ENCODE measurements at places on chromosomes 7 and 10.

DNA sequence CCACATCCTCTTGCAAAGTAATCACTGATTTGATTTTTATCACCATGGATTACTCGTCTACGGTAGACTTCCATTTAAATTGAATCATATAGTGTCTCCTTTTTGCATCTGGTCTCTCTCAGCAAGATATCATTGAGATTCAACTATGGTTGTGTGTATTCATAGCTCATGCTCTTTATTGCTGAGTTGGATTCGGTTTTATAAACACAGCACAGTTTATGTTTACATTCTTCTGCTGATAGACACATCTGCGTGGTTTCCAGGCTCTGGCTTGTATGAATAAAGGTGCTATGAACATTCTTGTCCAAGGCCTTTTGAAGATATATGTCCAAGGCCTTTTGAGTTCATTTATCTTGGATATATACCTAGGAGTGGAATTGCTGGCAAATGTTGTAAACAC is 356.5 kb upstream of the CELF2 start:
- DNase-seq: no peak

DNA sequence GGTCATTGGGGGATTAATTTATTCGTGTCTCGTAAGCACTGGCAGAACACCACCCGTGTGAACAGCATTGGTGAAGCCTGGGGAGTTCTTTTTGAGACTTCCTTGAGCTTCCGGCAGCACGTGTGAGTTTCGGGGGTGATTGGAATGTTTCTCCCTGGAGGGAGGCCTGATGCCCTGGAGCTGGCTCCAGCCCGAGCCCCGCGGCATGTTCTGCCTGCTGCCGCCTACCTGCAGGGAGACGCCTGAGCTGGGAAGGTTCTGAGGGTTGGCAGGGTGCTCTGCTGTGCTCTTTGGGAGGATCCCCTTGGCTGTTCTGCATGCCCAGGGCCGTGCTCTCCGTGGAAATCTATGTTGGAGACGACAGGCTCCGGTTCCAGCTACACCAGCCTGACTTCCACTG is 159.3 kb downstream of the MGMT start:
- DNase-seq: no peak

DNA sequence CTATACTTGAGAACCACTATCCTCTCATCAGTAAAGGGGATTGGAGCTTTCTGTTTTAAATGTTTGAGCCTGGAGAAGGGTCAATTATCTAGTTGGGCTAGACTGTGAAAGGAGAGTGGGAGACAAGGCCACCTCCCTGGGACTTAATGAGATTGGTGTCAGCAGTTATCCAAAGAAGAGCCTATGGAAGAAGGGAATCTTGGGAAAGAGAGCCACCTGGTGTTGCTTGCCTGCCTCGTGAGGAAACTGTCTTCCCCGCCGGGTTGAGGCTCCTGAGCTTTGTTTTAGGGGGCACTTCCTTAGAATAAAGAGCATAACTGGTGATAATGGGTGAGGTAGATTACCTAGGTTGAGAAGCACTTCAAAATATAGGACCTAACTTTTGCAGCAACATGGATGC is 32.0 kb upstream of the ABCB4 start:
- no peak for DNase-seq

DNA sequence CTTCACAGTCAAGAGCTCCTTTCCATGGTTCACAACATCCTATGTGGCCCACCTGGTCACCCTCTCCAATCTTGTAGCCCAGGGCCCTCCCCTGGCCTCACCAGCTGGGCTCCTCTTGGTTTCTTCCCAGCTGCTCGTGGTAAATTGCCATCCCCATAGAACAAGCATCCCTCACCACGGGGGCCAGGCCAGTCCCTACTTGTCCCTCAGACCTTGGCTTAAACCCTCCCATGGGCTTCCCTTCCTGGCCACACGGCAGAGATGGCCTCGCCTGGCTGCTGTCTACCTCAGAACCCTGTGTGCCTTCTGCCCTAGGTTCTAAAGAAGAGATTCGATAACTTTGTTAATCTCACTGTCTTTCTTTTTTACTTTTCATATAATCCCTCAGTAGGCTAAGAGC is 153.3 kb upstream of the TCERG1L start:
- DNase-seq: no peak

DNA sequence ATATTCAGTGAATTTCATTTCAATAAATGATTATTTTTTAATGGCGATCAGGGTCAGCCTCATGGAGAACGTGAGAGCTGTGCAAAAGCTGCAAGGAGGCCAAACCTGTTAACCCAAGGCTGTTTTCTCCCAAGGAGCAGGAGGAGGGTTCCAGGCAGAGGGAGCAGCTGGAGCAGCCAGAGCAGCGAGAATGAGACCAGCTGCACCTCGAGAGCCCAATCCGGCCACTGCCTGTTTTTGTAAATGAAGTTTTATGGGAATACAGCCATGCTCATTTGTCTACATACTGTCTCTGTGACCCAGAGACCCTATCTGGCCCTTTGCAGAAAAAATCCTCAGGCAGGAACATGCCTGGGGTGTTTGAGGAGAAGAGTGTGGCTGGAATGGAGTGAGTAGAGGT is 104.9 kb downstream of the GRK5 start:
- DNase-seq: no peak

- DNase-seq: peak; percentile 41
These were observed 176.1 kb upstream of the KLF6 start for GRCh38 chr10:3961082-3961481.

DNA sequence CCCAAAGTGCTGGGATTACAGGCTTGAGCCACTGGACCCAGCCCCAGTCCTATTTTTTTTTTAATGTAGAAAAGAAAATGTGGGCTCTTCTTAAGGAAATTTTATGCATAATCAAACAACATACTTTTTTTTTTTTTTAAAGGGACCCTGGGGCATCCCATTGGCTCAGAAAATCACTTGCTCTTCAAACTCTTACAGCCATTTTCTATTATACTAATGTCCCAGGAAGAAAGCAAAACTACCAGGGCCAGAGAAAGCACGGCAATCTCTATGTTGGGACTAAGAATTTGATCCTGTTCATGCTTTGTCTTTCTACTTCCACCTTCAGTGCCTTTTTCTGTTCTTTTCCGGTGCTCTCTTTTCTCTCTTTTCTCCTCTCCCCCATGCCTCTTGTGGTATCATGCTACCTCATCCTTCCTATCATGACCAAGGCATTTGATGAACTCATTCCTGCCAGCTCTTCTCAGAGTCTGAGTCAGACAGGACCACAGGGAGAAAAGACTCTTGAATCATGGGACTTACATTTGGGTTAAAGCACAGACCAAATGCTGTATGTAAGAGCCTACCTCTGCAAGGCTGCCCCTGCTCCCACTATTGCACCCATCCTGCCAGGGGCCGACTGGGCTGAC is 76.4 kb upstream of the CCNY start:
- no peak for DNase-seq

DNA sequence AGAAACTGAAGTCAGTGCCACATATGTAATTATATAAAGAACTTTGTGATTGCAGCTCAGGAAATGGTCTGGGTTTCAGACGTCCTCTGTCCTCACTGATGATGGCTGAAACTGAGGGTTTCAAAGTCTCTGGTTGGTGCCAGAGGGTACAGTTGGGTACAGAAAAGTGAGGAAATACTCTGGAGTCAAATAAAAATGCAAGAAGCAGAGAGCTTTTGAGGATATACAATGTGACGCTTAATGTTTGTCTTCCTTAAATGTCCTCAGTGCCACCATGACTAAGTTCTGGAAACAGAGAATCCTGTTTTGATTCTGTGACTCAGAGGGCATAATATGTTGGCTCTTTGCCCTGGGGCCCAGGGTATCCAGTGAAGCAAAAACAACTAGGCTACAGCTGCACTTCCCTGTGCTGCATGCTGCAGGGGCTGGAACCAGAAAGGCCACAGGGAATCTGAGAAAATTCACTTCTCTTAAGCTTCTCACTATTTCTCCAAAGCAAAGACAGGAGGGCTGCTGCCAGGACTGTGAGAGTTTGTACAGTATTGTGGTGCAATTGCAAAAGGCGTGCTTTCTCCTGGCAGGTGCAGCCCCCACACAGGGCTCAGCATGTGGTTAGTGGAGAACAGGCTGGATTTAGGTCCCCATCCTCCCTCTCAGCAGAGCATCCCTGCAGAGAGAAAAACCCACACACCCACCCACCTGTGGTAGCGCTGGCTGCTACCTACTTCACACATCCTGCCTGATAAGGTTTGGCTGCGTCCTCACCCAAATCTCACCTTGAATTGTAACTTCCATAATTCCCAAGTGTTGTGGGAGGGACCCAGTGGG is 169.5 kb upstream of the SVIL start:
- DNase-seq: peak; percentile 7

DNA sequence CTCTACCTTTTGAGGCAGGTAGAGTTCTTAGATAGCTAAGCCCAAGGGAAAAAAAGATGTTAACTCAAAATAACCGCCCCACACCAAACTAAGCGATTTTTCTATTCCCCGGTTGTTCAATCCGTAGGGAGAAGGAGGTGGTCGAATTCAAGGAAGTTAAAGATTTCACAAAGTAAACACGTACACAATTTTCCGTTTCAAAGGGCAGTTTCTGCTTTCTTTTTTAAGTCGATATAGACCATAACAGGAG is 842 bp downstream of the KBTBD2 start:
- DNase-seq: no peak

GRCh38 chr7:101792051-101792681 is 25.3 kb upstream of the CUX1 start:
- no peak for DNase-seq
